ENCODE measurements at places on chromosomes 6 and 20. TPM values are rescaled to one million over a fixed set of nuclear protein-coding genes. Genes with fewer than 3 reads are reported as not detected.

GRCh38 chr6:31285486-31285885 is 13.6 kb upstream of the HLA-C start:
- H3K4me1 ChIP-seq = no peaks in the 10 kb centered on the region
- peaks cover 4% of the 10 kb centered on the region for H3K27me3 ChIP-seq
- H3K4me3 ChIP-seq = no peak overlapping the region
- no peak overlapping the region for H3K27ac ChIP-seq
- no peaks in the 10 kb centered on the region for H3K36me3 ChIP-seq

The TMEM244 gene
- polyA plus RNA-seq = not detected

DNA sequence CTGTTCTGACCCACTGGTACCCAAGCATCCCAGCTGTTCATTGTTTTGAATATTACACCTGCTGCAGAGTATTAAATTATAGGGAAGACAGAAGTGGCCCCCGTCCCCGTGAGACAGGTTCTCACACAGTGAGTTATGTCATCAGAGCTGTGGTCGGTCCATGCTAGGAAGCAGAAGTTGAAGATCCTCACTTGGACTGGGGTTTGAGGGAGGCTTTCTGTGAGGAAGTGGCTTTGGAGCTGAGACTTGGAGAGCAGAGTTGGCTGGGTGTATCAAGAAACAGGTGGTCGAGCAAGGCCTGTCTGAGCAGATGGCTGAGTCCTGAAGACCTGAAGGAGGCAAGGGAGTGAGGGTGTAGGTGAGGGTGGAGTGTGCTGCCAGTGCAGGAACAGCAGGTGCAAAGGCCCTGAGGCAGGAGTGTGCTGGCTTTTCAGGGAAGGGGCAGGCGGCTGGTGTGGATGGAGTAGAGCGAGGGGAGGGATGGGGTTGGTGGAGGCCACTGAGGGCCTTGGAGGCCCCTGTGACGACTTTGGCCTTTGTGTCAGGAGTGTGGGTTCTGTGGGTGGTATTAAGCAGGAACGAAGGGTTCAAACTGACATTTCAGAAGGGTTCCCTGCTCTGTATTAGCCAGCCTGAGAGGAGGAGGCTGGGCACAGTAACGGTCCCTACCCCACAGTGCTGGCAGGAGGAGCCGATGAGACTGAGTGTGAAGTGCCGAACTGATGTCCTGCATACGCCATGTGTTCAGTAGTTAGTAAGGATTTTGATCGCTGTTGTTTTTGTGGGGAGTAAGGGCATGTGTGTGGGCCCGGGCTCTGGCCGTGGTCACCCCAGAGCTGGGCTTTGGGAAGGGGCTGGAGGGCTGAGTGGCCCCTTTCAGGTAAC is 11.8 kb downstream of the SRC start:
- H3K27me3 ChIP-seq = no peaks in the 10 kb centered on the region
- DNase-seq = no peak
- peaks cover 30% of the 10 kb centered on the region for H3K4me1 ChIP-seq
- H3K4me3 ChIP-seq = no peak overlapping the region

GRCh38 chr6:39714802-39715201 is 10.4 kb downstream of the KIF6 start:
- DNase-seq = no peak
- H3K4me3 ChIP-seq = no peak overlapping the region
- no peaks in the 10 kb centered on the region for H3K4me1 ChIP-seq
- no peak overlapping the region for H3K27ac ChIP-seq

DNA sequence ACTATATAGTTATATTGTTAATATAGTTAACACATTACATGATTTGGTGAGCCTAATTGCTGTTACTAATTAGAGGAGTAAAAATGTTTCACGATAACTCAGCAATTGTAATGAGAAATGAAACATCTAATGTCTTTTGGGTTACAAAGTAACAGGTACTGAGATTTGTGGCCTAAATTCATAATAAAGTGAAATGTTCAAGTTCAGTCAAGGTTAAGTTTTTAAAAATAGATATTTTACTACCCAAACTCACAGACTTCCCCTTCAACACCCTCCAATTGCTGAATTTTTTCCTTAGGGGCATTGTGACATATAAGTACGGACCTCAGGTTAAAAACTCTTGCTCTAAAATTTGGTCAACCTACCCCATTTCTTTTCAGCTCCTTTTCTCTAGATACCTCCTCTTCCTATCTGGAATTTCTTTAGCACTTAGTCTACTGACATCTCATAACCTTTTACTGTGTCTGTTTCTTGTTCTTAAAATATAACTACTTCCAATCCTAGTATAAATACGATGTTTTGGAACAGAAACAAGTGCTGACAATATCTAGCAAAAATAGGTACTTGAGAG is 112.3 kb upstream of the PRSS16 start:
- no peaks in the 10 kb centered on the region for H3K36me3 ChIP-seq
- DNase-seq = no peak
- H3K4me1 ChIP-seq = peaks cover 9% of the 10 kb centered on the region
- no peaks in the 10 kb centered on the region for H3K27me3 ChIP-seq

DNA sequence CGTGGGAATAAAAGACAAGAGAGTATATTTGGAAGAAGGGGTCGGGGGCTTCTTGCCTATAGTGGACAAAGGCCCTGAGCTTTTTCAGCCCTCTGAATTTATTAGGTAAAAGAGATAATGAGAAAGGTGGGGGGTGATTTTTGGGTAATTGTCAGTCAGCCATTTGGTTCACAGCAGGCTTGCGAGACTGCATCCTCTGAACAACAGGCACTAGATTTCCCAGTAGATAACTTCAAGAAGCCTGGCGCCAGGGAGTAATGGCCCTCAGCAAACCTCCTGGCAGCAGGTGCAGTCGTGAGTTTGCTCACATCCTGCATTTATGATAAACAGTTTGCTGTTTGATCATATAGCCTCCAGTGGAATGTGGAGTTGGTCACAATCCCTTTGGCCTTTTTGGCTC is 609.0 kb downstream of the DHX35 start:
- no peak overlapping the region for H3K4me3 ChIP-seq
- H3K27me3 ChIP-seq = no peaks in the 10 kb centered on the region
- H3K27ac ChIP-seq = no peak overlapping the region
- DNase-seq = no peak
- no peaks in the 10 kb centered on the region for H3K36me3 ChIP-seq

- no peak for DNase-seq
- H3K4me3 ChIP-seq = no peak overlapping the region
- no peaks in the 10 kb centered on the region for H3K27me3 ChIP-seq
- H3K27ac ChIP-seq = no peak overlapping the region
- H3K36me3 ChIP-seq = no peaks in the 10 kb centered on the region
- no peaks in the 10 kb centered on the region for H3K4me1 ChIP-seq
Measured at GRCh38 chr6:120872262-120872578, 462.1 kb downstream of the TBC1D32 start.

The MYB gene
- 0.10 TPM for polyA plus RNA-seq

All from GM23248 (cell line).